NCI-H1694 (cell line): ENCODE measurements at places on chromosomes 3 and 15.

- no peak for DNase-seq
These were observed 2.2 kb downstream of the C3orf80 start for GRCh38 chr3:160227419-160227818.

DNA sequence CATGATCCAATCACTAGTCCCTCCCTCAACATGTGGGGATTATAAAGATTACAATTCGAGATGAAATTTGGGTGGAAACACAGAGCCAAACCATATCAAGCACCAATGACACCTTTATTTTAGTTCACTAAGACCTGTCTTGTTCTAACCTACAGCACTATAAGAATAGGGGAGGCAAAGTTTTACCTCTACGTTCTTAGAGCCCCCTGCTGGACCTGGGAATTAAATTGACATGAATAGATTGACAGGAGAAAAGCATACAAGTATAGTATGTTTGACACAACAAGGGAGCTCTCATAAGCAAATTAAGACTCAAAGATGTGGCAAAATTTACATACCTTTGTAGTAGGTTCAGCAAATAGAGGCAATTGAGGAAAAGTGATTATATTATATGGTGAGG is 974.4 kb upstream of the ALCAM start:
- DNase-seq: no peak

DNA sequence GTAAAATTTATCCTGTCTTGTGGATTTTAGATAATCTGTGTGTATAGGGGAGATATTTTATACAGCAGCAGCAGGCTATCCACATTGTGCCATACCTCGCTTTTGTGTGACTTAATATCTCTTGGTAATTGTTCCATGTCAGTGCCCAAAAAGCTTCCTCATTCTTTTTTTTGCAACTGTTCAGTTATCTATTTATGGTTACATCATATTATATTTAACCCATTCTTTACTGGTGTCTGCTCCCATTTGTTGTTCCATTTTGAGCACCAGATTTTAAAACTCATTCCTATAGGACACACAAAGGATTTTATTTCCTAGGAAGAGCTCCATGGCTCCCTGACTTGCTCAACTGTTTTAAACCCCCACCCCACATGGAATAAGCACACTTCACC is 86.3 kb upstream of the RASGRP1 start:
- no peak for DNase-seq

DNA sequence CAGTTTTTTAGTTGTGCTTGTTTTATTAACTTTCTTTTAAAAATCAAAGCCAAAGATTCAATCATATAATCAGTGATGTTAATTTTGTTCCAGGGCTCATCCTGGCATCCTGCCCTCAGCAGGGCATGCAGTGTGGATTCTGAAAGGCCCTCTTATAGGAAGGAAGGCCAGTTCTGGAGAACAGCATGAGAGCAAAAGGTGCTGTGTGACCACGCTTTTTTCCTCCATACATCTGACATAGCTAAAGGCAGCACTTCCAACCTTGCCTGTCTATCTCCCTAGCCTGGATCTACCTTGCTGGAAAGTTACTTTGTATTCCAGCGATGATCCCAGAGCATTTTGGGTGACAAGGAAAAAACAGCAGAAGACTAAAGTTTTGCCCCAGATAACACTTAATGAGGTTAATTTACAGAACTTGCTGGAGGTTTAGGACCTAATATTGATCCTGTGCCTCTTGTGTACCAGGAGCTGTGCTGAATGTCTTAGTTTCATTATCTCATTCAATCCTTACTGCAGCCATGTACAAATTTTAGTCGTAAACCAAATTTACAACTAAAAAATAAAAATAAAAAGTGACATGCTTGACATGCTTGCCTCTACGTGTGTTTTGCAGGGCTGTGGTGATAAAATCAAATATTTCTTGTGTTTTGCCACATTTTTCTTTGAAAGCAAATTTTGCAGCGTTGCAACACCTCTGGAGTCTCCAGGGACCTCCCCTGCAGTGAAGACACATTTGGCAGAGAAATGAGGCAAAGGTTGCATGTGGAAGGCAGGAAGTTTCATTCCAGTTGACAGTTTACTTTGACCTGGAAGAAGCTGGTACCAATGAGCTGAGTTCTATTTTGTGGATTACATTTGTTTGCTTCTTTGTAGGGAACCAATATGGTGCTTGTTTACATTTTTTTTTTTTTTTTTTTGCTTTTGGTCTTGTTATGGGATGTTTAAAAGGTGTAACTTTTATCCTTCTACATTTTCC is 13.2 kb downstream of the IL1RAP start:
- no peak for DNase-seq

DNA sequence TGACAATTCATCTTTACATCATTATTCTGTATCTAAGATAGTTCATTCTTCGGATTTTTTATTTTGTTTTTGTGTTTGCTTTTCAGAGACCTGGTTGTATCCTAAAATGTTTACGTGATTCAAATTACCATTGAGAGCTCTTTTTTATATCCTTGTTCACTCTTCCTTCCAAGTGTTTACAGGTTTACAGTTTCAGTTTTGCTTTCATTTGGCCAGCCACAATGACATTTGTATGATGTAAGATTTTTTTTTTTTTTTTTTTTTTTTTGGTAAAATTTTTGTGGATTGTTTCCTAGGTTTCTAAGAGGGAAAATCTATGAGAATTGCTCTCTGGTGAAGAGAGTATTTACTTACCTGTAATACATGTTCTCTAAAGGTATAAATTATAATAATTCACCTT is 55.0 kb downstream of the SETD5 start:
- no peak for DNase-seq

GRCh38 chr3:115832265-115832664 is 209.0 kb downstream of the GAP43 start:
- DNase-seq: peak; percentile 5

DNA sequence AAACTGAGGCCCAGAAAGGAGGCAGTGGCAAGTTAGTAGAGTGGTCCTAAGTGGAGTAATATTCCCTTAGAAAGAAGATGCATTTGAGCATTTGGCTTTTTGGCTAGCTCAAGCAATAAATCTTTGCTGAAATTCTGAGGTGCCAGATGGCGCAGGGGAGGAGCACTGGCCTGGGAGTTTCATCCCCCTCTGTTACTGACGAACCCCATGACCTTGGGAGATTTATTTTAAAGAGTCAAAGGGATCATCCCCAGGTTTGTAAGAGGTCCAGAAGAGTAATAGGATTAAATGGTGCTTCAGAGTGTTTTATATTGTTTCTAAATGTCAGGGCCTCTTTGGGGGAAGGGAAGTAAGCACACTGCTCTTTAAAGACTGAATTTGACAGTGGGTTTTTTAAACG is 85.1 kb upstream of the PIAS1 start:
- peak; percentile 56 for DNase-seq

- no peak for DNase-seq
These were observed 77.4 kb upstream of the PCSK6 start for GRCh38 chr15:101566748-101567488.

GRCh38 chr15:56208641-56209155 is 35.0 kb downstream of the RFX7 start:
- DNase-seq: no peak

DNA sequence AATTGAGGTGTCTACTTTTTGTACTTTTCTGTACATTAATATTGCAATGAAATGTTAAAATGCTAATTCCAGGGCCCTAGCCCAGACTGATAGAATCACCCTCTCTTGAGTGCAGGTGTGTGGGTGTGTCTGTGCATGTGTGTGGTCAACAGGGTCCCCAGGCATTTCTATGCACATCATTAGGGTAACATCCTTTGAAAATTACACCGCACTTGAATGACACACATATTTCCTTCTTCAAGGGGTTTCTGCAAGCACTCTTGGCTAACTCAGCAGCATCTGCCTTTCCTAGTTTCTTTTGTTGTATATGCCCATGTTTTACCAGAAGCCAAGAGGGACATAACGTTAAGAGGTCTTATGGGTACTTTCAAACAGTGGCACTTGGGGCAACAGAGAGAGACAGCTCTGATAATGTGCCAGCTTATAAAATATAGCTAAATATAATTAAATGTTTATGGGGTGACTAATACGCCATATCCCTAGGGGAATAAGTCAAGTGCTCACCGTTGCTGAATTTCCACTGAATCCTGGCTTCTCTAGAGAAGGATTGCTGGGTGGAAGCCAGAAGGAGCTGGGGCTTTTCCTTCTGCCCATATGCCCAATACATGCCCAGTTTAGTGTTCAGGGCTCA is 54.5 kb upstream of the LRIG1 start:
- no peak for DNase-seq

DNA sequence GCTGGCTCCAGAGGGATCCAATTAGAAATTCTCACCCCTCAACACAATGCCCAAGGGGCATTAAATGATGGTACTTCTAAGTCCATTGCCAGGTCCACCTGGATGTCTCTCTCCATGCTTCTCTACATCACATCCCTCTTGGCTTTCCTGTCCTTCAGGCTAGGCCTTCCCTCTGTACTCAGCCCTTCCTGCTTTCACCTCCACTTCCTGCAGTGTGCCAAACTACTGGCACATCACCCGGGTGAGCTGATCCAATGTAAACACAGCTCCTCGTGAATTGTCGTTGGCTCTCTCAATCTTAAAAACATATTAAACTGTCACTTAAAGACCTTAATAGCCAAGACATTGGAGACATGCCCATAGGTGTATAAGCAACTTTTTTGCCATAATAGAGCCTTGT is 4.0 kb downstream of the LMCD1 start:
- DNase-seq: no peak

DNA sequence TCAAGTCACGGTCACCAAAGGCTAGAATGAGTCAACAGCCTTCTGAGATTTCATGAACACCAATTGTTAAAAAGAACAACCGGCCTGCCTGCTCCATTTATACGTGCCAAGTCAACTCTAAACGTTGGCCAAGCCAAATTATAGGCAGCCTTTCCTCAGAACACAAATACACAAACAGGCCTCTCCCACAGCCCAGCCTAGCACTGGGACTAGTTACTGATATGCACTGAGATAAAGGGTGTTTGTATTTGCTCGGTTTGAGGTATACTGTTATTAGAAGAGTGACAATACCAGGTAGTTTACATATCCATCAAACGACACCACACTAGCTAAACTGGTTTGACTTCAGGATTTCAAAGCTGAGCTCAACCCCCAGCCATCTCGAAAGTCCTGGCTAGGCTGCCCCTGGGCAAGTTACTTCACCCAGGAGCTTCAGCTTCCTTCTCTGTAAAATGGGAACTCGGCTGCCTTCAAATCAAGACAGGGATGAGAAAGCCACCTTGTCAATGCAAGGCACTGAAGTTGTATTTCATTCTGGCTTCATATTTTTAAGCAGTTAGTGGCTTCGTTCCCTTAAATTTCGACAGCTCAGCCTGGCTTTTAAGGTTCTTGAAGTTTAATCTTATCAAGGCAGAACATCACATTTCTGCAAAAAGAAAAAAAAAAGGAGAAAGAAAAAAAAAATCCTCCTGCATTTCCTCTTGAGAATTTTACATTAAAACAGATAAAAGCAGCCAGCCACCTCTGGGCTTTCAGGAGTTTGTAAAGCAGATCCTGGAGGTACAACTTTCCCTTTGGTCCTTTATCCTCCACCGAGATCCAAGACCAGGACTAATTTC is 4.0 kb downstream of the TLE3 start:
- DNase-seq: no peak

GRCh38 chr3:141406265-141406664 is 38.0 kb downstream of the ZBTB38 start:
- DNase-seq: no peak

DNA sequence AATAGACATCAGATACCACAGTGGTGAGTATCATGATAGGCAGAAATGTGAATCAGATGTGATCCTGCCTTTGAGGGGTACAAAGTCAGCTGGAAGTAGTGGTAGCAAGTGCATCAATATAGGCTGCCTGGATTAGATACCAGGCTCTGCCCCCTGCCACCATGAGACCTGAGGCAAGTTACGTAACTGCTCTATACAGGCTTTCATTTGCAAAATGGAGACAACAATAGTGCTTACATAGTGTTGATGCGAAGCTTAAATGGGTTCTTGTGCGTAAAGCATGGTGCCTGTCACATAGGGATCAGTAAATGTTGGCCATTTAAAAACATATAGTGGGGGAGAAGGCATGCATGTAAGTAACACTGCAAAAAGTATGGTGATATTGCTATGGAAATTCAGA is 158.0 kb downstream of the RYR3 start:
- DNase-seq: no peak

DNA sequence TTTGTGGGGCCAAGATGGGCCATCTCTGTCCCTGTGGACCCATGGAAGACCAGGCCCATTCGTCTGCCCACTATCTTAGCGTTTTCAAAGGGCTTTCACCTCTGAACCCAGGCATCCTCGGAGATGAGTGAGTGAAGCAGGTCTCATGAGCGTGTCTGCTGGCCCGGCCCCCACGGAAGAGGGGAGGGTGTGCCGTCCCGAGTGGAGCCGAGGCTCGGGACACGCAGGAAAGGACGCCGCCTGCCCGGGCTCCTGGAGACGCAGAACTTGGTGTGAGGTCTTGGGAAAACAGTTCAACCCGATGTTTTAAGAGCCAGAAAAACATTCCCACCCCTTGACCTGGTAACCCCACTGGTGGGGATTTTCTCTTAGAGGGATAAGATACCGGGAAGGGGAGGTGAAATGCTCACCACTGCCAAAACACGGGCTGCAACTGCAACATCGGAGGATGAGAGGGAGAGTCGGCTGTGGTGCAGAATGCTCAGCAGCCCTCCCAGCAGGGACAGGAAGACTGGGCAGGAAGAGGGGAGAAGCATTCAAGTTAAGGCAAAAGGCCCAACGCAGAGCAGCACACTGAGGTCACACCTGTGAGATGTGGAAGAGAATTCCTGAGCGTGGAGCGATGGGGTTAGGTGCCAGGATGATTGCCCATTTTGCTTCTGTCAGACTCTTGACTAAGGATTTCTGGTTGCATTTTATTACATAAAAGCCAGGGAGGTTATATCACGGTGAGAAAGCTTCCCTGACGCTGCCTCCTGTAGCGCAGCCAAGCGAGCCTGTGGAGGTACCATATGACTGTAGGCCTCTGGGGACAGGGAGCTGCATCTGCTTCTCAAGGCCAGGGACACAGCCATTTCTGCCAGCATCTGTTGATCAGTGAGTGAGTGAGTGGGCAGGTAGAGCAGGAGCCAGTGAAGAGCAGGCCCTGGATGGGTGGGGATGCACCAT is 14.1 kb upstream of the STAB1 start:
- DNase-seq: no peak

GRCh38 chr3:73094129-73094528 is 32.7 kb downstream of the EBLN2 start:
- DNase-seq: no peak
